ENCODE measurements at places on chromosomes 4 and X.

- DNase-seq = no peak
Measured at GRCh38 chr4:187304133-187304532, 580.5 kb upstream of the FAT1 start.

DNA sequence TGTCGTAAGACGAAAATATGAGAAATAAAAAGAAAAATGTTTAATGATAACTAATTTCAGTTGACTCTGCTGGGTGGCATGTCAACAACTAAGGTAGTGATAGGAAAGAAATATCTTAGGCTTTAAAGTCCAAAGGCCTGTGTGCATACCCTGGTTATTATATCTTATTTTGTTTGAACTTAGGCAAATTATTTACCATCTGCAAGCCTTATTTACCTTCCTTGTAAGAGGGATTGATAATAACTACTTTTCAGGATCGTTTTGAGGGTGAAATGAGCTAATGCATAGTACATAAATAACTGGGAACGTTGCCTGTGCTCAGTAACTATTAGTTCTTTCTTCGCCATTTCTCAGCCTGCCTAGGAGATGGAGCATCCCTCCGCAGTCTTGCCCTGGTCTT, 41.6 kb upstream of the TAB3 start:
- no peak for DNase-seq

DNA sequence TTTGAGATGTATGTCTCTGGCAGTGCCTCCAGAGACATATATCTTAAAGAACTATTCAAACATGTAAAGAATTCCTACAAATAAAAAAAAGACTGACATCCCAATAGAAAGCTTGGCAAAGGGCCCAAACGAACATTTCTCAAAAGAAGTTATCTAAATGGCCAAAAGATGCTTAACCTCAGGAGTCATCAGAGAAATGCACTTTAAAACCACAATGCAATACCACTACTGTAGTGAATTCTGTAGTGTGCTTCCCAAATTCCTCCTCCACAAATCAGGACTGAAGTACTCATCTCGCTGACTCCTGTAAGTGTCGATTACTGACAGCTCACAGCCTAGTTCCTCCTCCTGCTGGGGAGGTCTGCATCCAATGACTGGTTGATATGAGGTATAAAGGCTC, 129.0 kb upstream of the MAMLD1 start:
- DNase-seq = no peak

GRCh38 chr4:69054578-69055200, 41.6 kb upstream of the UGT2B7 start:
- no peak for DNase-seq

GRCh38 chr4:48190839-48191238, 56.8 kb upstream of the TXK start:
- no peak for DNase-seq

DNA sequence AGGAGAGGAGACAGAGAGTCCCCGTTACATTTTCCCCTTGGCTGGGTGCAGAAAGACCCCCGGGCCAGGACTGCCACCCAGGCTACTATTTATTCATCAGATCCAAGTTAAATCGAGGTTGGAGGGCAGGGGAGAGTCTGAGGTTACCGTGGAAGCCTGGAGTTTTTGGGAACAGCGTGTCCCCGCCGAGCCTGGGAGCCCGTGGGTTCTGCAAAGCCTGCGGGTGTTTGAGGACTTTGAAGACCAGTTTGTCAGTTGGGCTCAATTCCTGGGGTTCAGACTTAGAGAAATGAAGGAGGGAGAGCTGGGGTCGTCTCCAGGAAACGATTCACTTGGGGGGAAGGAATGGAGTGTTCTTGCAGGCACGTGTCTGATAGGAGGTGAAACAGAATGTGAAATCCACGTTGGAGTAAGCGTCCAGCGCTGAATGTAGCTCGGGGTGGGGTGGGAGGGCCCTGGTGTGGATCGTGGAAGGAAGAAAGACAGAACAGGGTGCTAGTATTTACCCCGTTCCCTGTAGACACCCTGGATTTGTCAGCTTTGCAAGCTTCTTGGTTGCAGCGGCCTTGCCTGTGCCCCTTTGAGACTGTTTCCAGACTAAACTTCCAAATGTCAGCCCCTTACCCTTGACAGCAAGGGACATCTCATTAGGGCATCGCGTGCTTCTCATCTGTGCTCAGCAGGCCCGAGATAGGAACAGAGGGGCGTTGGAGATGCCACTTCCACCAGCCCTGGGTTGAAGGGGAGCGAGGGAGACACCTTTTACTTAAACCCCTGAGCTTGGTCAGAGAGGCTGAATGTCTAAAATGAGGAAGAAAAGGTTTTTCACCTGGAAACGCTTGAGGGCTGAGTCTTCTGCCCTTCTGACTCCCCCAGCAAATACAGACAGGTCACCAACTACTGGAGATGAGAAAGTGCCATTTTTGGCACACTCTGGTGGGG, 2.7 kb downstream of the SHOX start:
- no peak for DNase-seq

DNA sequence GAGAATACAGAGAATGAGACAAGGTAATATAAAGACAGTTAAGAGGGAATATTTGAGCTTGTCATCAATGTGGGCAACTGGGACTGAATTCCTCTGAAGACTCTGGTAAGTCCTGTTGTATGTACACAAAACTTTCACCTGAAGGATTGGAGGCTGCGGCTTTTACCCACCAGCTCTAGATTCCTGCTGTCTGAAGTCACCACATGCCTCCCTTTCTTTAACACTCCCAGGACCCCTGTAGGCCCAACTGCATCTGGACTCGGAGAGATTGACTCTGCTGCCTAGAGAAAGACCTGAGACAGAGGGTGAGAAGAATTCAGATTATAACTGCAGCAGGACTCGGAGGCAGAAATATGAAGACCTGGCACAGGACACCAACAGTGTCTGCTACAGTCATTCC, 1048.0 kb downstream of the PDHA2 start:
- no peak for DNase-seq

GRCh38 chr4:41072021-41072777, 142.1 kb downstream of the APBB2 start:
- no peak for DNase-seq

GRCh38 chr4:184651899-184652298, 2.4 kb downstream of the PRIMPOL start:
- no peak for DNase-seq

DNA sequence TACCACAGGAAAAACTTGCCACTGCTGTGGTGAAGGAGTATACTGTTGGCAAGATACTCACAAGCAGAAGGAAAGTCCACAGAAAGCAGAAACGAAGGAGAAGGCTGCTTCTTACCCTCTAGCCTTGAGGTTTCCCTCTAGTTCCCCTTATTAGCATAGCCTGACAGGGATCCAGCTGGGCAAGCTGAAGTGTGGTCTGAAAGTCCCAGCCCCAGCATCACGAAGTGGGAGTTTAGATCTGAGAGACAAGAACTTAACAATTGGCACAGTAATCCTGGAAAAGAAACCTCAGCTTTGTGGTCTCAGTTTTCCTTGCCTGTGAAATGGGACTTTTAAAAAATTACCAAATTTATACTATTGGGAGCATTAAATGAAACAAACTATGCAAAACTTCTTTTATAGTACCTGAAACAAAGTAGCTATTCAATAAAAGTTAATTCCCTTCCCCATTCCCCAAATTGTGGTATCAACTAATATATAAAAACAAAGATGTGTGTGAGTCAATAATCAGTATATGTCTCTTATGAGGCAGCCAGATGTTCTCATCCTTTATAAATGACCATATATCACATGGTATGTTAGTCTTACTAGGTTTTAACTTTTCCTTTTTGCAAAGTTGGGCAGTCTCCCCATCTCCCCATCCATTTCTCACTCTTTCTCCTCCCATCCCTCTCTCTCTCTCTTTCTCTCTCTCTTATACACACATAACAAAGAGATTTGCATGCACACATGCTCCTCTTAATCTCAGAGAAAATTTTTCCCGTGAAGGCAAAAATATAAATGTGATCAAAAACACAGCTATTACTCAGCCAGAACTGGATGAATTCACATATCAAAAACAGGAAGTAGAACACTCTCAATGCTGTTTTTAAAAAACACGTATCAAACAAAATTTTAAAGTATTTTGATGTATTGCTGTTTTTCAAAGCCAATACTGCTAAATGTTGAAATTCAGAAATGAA, 57.8 kb downstream of the SCFD2 start:
- DNase-seq = no peak

DNA sequence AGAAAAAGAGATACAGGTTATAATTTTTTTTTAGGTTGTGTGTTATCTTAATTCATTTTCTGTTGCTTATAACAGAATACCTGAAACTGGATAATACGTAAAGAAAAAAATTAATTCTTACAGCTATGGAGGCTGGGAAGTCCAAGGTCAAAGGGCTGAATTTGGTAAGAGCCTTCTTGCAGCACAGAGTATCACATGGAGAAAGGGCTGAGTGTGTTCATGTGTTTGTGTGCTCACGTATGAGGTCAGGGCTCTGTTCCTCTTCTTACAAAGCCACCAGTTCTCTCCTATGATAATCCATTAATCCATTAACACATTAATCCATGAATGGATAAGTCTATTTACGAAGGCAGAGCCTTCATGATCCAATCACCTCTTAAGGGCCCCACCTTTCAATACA, 8.6 kb upstream of the RAB28 start:
- no peak for DNase-seq

DNA sequence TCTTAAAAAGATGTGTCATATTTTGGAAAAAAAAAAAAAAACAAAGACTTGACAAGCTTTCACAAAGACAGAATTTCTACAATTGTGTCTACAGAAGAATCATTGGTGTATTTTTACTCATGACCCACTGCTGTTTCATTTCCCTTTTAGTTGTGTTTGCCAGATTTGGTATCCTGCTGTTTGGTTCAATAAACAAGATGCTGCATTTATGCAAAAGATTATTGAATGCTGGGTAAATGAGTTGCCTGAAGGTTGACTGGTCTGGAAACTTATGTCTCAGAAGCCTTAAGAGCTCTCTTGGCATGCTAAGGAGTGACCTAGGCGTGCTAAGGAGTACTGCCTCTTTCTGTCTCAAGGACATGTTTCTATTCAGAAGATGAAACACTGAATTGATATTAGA, 64.9 kb upstream of the NPY2R start:
- no peak for DNase-seq

DNA sequence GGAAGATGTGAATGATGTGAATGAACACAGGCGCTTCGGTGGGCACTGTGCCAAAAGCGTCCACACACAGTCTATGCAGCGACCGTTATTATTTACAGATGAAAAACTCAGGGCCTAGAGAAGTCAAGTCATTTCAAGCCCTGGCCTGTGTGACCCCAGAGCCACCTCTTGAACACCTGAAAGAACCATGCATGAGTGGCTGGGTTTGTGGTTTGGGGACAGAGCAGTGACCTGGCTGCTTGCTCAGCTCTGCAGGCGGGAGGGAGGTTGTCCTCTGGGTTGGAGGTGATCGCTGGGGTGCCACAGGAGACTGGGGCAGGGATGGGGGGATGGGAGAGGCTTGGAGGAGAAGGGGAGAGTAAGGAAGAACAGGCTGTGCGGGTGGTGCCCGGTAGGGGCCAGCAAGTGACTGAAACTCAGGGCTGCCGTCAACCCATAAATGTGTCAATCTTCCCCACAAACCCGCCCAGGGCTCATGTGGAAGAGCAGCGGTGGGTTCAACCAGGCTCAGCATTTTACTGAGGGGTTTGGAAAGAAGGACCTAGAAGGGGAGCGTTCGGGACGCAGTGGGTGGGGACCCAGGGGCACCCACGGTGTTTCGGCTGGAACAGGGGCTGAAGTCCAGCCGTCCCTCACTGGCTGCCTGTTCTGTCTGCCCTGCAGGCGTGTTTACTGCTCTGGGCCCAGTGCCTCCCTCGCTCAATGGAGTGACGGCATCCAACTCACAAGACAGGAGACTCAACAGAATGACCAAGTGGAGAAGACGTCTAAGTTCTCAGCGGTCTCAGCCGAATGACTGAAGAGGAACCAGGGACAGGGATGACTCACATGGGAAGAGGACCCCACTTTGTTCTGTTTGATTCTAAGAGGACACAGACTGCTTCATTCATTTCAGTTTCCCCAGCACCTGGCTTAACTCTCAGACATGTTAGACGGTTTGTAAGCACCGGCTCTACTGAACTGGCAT, 167.8 kb downstream of the AFAP1 start:
- no peak for DNase-seq

GRCh38 chrX:23374291-23374690, 39.6 kb downstream of the PTCHD1 start:
- DNase-seq = no peak

DNA sequence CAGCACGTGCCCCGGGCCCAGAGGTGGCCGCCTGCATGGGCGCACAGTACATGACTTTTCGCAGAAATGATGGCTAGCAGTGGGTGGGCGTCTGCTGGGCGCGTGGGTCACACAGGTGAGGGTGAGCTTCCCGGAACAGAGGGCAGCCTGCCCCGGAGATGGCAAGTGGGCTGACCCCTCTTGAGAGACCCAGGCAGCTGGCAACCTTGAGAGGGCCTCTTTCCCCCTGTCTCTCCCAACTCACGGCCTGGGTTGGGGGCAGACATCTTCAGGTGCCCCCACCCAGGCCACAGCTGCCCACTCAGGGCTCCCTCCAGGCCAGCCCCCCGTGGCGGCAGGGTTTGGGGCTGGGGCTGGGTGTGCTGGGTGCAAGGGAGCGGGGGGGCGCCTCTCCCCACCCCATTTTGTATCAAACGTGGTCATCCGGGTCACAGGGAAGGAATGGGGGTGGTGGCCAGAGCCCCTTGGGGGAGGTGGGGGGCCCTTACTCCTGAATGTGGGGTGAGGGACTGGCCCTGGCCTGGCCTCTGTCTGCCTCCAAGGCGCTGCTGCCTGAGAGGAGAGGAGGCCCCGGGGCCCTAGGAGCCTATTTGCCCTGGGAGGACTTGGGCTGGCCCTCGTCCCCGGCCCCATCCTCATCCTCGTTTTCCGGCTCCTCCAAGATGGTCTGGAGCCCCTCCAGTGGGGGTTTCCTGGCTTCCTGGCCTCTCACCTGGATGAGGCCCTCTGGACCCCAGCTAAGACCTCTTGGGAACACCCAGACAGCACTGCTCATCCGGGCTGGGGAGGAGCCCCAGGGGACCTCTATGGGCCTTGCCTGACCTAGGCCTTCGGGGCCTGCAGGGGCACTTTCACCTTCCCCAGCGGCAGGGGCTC, 4.6 kb downstream of the PNMA6E start:
- DNase-seq = no peak

- DNase-seq = no peak
Measured at GRCh38 chr4:84529169-84529751, 30.2 kb upstream of the NKX6-1 start.

DNA sequence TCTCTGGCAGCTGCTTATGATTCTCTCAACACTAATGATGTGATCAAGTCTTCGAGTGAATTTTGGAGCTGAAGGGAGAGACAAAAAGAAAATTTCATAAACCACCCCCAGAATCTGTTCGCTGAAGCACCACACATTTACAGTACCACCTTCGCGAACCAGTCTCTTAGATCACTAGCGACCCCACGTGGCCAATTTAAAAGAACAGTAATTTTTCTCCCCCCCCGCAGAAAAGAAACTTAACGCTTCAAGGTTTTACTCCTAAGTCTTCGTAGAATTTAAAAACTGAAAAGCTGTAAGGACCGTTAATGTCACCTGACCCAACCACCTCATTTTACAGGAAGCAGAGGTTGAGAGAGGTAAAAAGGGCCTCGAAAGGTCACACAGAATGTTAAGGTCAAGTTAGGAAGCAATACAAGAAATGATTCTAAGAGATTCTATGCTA, 187.5 kb downstream of the QDPR start:
- peak; percentile 41 for DNase-seq

GRCh38 chrX:110561034-110561433, 202.4 kb downstream of the RTL9 start:
- DNase-seq = no peak

- DNase-seq = no peak
Measured at GRCh38 chr4:84389406-84389805, 109.7 kb downstream of the NKX6-1 start.

GRCh38 chr4:112402098-112402497, 104.9 kb downstream of the ALPK1 start:
- no peak for DNase-seq

Measured in activated naive CD4-positive, alpha-beta T cell treated with Interleukin-2 at 50 U/mL for 16 hours (primary cell).